Right lobe of liver (tissue), 6 donors: ENCODE measurements at places on chromosomes 6 and 20.

DNA sequence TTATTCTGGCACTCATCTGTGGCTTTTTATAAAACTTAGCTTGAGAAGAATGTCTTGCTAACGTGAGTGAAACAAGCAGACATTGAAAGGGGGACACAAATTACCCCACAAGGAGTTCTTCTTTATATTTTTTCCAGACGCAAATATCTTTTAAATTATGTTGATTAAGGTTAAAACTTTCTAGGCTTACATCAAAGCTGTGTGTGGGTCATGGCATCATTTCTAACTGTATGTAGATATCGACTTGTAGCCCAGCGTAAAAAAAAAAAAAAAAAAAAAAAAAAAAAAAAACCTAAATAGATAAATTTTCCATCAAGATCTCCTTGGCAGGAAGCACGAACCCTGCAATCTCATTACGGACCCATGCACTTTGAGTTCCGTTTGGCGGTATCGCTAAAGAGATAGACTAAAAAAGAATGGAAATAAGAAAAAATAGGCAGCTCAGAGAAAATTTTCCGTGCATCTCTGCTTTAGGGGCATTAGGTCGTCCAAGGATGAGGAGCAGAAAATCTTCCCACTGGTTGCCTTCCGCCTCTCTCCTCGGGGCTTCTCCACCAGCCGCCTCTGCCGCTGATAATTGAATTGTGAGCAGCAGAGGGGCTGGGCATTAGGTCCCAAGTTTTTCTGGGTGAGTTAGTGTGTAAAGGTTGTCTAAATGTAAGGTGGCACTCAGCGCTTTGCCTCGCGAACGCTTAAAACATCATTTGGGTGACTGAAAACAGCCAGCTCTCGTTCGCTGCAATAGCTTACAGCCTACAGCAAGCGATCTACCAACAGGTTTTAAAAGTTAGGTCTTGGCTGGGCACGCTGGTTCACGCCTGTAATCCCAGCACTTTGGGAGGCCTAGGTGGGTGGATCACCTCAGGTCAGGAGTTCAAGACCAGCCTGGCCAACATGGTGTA lies 194.0 kb downstream of the TRIM27 start:
- DNase-seq, result no peak

DNA sequence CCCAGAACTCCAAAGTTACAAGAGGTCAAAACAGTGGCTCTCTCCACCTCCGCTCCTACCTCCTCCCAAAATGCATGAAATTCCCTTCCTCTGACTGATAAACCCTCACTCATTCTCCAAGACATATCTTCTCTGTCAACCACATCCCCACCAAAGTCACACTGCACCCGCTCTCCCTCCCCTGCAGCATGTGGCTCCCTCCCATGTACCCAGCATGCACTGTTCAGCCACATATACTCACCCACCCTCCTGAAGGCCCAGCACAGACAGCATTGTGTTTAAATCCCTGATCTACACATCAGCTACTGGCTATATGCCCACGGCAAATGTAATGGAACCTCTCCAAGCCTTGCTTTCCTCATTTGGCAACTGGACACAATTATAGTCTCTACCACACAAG lies 5.5 kb upstream of the POU5F1 start:
- no peak for DNase-seq

- no peak for DNase-seq
Measured at GRCh38 chr6:53985366-53985765, 125.9 kb upstream of the MLIP start.

- no peak for DNase-seq
Measured at GRCh38 chr6:38057994-38058393, 238.5 kb downstream of the ZFAND3 start.

DNA sequence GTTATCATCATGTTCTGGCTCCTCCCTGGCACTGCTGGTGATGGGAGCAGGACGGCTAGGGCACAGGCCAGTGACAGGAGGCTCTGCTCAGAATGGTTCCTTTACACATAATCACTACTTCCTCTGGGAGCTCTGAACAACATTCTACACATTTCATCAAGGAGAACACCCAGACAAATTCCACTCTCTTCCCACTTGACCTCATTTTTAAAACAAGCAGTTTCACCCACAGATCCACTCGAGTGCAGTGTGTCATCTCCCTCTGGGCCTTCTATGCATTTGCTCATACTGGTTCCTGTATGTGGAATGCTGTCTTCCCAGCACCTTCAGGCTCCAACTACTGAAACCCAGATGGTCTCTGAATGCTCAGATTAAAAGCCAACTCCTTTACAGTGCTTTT lies 84.8 kb downstream of the ELOVL5 start:
- no peak for DNase-seq

DNA sequence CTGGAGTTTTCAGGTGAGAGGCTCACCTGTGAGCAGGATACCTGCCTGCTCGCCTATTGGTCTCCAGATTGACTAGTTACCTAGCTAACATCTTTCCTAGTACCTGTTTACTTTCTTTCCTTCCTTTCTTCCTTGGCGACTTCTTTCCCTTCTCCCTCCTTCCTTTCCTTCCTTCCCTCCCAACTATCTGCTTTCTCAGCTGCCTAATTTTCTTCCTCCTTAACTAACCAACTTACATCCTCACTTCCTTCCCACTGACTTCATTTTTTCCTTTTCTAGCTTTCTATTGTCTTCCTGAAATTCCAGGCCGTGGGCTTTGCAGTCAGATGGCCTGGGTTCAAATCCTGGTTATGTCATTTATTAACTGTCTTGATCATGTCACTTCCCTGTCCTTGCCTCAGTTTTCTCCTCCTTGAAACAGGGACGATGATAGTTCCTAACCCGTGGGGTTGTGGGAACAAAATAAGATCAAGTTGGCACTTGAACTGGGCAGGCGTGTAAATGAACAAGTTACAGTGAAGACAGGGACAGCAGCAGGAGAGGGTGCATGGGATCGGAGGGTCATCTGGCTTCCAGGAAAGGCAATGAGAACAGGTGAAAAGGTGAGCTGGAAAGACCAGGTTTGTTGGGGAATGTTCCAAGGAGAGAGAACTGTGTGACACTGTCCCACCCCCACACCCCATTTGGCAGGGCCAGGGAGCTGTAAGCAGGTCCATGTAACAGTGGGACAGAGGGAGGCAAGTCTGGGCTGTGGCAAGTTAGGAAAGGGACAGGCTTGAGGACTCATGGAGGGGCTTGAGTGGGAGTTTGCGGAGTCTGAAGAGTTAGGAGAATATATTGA lies 540 bp downstream of the SGK2 start:
- peak; percentile 72 for DNase-seq

GRCh38 chr6:163290545-163291274 lies 123.8 kb upstream of the QKI start:
- DNase-seq, result no peak

DNA sequence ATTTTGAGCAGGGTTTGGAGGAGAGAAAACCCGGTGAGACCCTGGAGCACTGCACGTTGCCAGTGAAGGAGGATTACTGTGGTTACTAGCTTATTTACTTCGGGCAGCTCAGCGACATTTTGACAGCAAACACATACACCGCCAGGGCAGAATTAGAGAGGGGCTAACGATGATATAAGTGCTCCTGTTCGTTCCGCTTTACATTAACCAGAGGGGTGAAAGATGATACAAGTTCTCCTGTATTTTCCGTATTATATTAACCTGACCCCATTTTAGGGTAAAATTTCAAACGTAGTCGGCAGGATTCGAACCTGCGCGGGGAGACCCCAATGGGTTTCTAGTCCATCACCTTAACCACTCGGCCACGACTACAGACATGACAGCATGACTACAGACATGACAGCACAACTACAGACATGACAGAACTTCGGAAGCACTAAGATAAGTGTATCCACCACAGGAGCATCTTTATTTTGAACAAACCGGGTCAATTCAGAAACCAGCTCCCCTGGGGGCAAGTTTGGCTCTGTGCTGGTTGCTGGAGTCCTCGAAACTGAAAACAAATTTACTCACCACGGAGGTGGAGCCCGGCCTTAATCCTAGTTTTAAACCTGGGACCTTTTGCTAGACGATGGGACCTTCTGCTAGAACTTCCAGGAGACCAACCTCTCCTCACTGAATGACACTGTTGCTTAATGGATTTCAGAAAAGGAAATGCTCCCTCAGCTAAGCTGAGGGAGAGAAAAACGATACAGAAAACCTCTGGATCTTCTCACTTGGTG lies 80.4 kb upstream of the ZNF184 start:
- DNase-seq, result no peak

DNA sequence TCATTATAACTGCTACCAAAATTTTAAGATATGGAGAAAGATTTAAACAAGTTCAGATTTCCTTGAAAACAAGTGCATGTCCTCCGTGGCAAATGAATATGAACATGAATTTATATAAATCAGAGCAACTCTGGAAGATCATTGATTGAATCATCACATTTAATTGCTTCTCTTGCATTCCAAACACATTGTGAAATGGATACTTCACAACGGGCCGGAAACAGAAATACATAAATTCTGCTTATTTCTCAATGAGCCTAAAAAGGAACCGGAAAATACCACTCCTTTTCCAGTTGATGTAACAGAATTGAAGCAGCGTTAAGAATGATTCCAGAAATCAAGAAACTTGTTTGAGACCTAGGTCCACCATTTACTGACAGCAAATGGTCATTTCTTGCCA lies 134.6 kb upstream of the BTN3A2 start:
- DNase-seq, result no peak

GRCh38 chr6:3798055-3798919 lies 46.8 kb upstream of the PXDC1 start:
- DNase-seq, result no peak

- DNase-seq, result peak; percentile 44
Measured at GRCh38 chr6:169838346-169839028, 87.1 kb downstream of the ERMARD start.

- DNase-seq, result peak; percentile 55
Measured at GRCh38 chr20:36573798-36574365, 485 bp downstream of the TGIF2 start.

DNA sequence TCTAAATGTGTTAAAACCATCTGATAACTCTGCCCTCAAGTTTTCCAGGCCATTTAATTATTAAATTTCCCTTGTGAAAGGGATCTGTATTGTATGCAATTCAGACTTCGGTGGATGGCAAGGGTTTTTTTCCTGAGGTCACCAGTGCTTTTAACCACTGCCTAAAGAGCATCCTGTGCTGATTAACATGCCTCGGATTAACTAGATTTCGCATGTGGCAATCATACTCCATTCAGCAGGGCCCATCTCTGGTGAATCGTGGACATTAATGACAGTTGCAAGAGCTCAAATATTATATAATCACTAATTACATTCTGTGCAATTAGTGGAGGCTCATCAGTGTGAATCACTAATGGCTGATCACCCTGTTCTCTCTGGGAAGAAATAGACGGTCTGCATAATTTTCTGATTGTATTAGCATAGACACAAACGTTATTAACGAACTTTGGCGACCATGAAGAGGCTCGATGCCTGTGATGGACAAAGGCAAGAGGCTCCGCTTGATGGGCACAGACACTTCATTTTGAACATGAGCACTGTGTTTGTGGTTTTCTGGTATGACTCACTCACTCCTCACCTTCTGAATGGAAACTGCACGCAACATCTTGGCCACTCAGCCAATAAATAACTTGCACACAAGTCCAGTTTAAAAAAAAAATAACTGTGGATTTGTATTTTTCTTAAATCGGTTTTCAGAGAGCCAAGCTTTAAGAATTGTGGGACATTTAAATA lies 31.4 kb downstream of the LINC00237 start:
- DNase-seq, result no peak

- no peak for DNase-seq
Measured at GRCh38 chr6:15659181-15659580, 3.6 kb downstream of the DTNBP1 start.

DNA sequence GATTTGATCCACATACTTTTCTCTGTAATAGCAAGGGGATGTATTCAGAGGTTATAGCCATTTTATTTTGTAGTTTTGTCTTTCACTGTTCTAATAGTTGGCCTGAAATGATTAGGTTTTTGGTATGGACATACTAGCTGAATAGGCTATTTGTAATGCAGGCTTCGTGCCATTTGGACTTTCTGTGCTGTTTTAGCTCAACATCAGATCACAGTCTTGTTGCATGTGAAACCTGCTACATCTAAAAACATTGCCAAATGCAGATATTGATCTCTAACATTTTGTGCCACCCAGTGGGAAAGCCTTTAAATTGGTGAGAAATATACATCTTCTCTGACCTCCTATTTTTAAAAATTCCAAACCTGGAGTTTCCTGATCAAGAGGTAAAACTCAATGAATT lies 157.5 kb upstream of the SCGN start:
- no peak for DNase-seq

GRCh38 chr6:130907687-130908086 lies 80.5 kb downstream of the SMLR1 start:
- DNase-seq, result no peak

GRCh38 chr6:84685983-84686584 lies 78.3 kb downstream of the TBX18 start:
- DNase-seq, result no peak

DNA sequence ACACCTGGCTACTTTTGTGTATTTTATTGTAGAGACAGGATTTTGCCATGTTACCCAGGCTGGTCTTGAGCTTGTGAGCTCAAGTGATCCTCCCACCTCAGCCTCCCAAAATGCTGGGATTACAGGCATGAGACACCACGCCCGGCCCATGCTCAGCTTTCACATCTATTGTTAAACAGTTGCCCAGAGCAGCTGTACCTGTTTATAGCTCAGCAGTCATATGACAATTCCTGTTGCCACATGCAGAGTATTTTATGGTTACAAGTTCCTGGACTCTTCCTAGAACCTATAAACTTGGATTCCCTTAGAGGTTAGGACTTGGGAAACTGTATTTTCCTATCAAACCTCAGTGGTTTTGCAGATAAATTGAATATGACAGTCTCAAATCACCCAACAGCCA lies 188.3 kb upstream of the KCNG1 start:
- DNase-seq, result no peak

DNA sequence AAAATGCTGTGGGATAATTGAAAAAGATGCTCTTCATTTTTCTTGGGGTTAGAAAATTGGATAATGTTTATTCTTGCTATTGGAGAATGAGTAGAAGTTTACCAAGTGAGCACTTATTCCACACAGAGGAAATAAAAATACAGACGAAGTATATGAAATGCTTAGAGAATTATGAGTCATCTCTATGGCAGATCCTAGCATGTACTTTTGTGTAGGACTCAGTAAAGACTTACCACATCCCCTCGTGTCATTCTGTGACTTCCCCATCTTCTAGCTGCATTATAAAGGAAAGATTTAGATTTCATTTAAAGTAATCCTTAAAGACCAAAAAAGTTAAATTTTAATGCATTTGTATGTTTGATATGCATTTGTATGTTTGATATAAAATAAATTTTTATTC lies 685.6 kb downstream of the TBC1D32 start:
- DNase-seq, result no peak

DNA sequence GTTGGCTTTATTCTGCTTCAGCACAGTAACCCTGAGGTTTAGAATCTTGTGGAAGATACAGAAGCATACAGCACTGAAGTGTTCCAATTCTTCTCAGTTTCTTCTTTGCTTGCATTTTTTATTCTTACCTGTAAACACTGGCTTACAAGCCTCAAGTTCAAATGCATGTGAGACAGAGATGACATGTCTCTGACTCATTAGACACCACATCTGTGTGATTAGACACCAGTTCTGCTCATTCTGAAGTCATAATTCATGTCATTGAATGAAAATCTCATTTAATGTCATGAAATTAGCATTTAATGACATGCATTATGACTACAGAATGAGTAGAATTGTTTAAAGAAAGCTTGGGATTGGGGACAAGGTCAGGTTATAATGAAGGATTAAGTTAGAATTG lies 5.8 kb downstream of the GZF1 start:
- DNase-seq, result no peak

- no peak for DNase-seq
Measured at GRCh38 chr6:80302716-80303115, 196.2 kb downstream of the BCKDHB start.

- no peak for DNase-seq
Measured at GRCh38 chr20:23145281-23145700, 59.2 kb upstream of the CD93 start.

GRCh38 chr20:19582782-19583181 lies 175.3 kb upstream of the RIN2 start:
- no peak for DNase-seq
